ENCODE measurements at places on chromosomes 11 and 22.

DNA sequence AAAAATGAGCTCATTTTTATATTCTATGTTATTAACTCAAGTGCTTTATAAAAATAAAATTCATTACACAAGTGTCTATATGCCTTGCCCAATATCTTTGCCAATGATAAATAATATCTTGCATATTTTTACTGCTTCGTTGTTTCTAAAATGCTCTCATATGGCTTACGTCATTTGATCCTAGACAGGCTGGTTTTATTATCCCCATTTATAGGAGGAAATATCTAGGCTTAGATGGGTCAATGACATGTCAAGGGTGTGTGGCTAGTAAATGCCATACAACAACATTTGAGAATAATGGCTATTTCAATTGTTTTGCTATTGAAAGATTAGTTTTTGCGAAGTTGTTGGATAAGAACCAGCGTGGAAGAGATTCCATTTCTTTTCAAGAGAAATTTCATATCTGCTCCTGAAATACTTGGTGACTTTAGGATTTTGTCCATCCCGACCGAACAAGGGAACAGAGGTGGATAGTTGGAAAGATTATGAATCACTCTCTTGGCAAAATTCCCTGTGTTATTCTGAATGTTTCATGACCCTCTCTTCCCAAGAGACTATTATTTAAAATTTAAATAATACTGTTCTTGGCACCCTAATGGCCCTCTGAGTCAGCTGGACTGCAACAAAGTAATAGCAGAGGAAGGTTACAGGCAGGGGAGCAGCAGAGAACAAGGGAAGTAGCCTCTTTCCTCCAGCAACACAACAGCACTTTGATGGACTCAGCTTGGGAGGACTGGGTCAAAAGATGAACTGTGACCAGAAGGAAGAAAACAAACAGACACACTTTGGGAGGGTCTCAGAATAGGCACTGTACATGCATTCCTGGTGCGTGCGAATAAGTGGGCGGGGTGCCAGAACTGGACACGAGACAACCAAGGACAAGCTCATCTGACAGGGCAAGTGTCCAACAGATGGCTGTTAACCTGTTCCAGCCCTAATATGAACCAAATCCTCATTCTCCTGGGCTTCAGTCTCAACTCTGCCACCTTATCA lies 94.5 kb downstream of the ME3 start:
- no peak for DNase-seq

GRCh38 chr22:25551396-25551795 lies 13.1 kb upstream of the GRK3 start:
- no peak for DNase-seq

DNA sequence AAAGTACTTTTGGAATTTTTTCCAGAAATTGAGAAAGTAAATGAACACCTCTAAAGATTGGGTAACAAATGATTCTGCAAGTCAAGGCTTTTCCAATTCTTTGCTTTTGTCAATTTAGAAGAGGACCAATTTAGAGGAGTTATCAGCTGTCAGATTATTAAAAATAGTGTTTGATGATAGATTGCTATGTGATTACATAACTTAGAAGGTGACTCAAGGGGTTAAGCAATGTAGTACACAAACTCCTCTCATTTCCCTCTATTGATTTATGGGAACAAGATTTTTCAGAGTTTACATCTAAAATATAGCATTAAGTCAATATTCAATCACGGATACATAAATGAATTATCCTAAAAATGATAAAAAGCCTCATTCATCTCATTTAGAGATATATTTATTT lies 70.3 kb downstream of the INSC start:
- DNase-seq: no peak

DNA sequence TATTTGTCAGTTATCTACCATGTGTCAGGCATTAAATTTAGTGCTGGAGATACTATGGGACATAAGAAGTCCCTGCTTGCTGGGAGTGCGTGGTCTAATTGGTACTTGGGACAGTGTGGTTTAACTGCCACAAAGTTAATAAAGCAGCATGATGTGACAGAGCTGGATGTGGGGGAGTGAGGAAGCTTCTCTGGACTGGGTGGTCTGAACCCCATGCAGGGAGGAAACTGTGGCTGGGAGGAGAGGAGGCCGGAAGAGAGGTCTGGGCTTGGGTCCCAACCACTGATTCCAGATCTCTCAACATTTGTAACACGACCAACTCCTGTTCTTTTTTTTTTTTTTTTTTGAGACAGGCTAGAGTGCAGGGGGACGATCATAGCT lies 37.1 kb downstream of the ST3GAL4 start:
- no peak for DNase-seq

DNA sequence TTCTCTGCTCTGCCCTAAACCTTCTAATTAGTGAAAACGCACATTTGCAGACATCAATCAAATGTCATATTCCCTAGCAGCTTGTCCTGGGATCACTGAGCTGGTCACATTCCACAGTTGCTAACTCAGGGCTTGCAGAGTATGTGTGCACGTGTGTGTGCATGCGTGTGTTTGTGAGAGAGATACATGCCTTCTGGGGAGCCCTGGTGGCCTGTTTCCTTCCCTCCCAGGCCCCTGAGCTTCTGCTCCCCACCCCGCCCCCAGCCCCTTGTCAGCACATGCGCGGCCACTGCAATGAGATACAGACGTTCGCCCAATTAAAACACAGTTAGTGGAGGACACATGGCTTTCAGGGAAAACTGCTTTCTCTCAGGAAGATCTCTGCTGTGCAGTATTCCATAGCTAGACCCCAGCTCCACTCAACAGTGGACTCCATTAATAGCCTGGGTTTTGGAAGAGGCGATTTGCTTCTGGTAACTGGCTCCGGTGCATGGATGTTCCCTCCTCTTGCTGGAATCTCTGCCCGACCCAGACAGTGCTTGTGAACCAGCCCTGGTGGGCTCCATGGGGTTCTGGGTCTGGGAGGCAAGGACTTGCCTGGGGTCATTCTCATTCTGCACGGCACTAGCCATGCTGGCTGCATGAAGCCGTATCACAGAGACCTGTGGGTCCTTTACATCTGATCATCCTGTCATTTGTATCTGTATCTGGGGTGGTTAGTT lies 17.7 kb downstream of the LRP5 start:
- no peak for DNase-seq

DNA sequence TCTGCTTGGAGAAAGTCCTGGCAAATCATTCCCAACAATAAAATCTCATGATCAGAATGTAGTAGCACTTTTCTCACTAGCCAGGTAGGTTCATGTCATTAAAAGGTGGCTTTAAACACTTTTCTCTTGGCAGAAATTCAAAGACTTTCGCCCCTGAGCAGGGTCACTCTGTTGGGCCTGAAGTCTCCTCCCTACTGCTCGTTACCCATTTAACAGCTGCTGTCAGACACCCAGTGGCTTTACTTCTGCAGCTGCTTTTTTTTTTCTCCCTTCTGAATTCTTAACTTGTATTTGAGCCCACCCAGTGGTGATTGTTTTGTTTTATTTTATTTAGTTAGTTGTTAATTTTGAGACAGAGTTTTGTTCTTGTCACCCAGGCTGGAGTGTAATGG lies 25.0 kb downstream of the ARHGAP8 start:
- DNase-seq: no peak

DNA sequence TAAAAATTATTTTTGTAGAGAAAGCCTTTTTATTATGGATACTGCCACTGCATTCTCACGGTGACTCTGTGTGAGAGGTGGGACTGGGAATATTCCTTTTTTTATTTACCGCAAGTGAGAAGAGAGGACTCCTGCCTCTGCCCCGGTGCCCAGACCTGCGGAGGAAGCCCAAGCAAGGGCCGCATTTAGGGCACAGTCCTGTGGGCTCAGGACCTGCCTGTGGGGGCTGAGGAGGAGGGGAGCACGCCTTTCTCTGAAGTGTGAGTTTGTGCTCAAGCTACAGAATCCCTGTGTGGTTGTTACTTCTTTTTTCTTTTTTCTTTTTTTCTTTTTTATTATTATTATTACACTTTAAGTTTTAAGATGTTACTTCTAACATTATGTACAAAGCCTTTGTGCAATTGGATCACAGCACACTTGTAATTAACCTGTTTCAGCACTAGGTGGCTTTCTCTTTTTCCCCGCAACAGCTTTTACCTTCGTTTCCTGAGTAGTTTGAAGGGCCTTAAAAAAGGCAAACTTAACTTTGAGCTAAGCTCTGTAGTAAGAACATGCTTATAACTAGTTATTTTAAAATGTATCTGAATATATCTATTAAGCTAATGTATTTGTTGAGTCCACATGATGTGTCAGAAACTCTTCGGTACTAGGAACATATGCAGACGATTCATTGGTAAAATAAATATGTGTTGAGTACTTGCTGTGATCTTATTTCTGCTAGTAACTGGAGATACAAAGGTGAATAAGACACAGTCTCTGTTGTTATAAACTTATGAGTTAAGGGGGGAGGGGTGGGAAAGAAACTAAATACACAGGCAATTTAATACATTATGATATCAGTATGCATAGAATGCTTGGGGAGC lies 18.3 kb downstream of the AMOTL1 start:
- DNase-seq: no peak

- no peak for DNase-seq
Observed at GRCh38 chr22:29797351-29797750, 30.2 kb downstream of the UQCR10 start.

GRCh38 chr11:14460147-14460546 lies 39.5 kb downstream of the COPB1 start:
- DNase-seq: no peak

DNA sequence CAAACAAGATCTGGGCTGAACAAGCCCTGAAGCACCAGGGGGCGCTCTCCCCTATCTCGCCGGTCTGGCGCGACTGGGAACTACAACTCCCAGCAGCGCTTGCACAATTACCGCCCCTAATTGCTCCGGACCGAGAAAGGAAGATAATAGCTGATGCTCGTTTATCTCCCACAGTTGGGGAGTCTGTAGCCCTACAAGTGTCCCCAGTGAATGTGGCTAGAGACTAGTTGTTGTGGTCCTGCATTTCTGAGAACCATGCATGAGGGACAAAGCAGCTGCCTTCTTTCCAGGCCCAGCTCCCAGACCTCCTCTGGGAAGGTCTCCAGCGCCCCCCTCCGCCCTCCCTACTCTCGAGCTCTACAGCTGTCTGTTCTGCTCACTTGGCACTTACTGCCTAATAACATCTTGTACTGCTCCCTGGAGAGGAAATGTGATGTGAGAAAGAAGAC lies 34.4 kb downstream of the NRXN2 start:
- peak; percentile 96 for DNase-seq

- DNase-seq: no peak
Observed at GRCh38 chr11:117855912-117856651, 20.4 kb downstream of the FXYD6 start.

GRCh38 chr11:76047766-76048165 lies 158.5 kb downstream of the WNT11 start:
- no peak for DNase-seq

- DNase-seq: no peak
Observed at GRCh38 chr22:19890502-19891316, 36.0 kb upstream of the GNB1L start.

DNA sequence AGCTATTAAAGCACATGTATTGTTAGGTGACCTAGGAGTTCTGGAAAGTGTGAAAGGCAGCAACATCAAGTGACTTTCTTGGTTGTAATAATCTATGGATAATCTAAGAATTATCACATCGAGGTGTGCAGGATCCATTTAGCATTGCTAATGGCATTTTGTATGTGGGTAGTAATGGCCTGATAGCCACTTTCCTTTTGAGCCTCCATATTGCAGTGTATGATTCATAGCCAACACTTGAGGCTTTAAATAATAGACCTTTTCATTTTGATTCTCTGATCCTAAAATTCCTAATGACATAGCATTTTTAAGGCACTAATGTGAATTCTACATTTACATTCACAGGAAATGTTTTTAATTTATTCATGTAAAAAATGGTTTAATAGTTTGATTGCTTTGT lies 759.4 kb downstream of the NELL1 start:
- DNase-seq: no peak

- DNase-seq: no peak
Observed at GRCh38 chr11:85310479-85310878, 316.7 kb downstream of the DLG2 start.

- DNase-seq: no peak
Observed at GRCh38 chr11:27228232-27228905, 134.6 kb downstream of the CCDC34 start.

GRCh38 chr11:82676483-82677094 lies 57.1 kb downstream of the FAM181B start:
- DNase-seq: no peak

DNA sequence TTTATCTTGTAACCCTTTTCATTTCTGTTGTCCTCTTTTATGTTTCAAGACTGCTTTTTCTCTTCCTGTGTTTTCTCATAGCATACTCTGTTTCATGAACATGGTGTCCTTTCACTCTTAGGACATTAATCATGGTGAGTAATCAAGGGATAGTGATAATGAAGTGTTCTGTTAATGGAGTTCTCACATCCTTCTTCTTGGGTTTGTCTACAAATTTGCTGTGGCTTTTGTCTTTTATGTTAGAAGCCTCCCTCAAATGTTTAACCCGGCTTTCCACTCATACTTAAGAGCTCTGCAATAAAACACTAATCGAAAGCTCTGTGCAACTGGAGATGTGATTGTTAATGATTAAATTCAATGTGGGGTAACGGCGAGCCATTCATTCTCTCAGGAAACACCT lies 593.6 kb downstream of the NELL1 start:
- no peak for DNase-seq

- DNase-seq: peak; percentile 84
Observed at GRCh38 chr22:38317122-38317994, at the start of gene CSNK1E. CSNK1E (minus strand) TSS chr22:38317433; CDS start chr22:38314157, 3,276 bp downstream.

DNA sequence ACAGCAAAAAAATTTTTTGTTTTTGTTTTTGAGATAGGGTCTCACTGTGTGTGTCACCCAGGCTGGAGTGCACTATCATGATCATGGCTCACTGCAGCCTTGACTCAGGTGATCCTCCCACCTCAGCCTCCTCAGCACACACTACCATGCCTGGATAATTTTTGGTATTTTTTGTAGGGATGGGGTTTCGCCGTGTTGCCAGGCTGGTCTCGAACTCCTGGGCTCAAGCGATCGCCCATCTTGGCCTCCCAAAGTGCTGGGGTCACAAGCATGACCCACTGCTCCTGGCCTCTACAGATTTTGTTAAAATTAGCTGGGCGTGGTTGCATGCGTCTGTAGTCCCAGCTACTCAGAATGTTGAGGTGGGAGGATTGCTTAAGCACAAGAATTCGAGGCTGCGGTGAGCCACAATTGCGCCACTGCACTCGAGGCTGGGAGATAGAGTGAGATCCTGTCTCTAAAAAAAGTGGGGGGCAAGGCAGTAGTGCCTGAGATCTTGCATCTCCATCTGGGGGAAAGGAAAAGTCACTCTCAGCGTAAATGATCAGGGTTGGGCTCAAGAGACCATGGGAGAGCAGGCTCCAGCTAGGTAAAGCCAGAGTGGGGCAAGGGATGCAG lies 10.6 kb upstream of the DGKZ start:
- DNase-seq: peak; percentile 51

GRCh38 chr11:114400915-114401223 lies 403 bp downstream of the RBM7 start:
- no peak for DNase-seq

DNA sequence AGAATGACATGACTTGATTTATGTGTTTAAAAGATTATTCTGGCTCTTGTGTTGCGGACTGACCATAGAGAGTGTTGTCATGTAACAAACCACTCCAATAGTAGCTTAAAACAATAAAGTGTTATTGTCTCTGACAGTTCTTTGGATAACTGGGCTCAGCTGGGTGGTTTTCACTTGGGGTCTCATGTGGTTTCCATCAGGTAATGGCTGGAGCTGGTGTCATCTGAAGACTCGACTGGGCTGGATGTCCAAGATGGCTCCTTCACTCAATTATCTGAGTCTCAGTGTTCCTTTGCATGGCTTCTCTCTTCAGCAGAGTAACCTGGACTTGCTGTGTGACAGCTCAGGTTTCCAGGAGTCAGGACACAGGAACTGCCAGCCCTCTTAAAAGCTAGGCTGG lies 104.3 kb upstream of the NNMT start:
- DNase-seq: no peak

Data from activated CD4-positive, alpha-beta T cell treated with anti-CD3 and anti-CD28 coated beads for 36 hours (primary cell).